Mesothelial cell of epicardium (in vitro differentiated cells): ENCODE measurements at places on chromosomes 12 and 14.

DNA sequence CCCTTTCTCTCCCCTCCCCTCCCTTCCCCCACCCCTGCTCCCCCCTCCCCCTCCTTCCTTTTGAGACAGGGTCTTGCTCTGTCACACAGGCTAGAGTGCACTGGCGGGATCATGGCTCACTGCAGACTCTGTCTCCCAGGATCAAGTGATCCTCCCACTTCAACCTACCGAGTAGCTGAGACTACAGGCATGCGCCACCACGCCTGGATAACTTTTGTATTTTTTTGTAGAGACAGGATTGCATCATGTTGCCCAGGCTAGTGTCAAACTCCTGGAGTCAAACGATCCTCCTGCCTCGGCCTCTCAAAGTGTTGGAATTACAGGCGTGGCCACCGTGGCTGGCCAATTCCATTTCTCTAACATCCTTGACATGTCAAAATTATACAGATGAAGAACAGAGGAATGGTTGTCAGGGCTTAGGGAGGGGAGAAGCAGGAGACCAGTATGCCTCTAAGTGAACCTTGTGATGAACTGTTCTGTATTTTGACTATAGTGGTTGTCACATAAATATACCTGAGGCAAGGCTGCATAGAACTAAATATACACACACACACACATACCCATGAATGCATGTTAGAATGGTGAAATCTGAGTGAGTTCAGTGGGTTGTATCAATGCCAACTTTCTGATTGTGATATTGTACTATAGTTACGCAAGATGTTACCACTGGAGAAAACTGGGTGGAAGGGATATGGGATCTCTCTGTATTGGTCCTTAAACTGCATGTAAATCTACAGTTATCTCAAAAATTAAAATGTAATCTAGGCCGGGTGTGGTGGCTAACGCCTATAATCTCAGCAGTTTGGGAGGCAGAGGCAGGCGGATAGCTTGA is 3.6 kb upstream of the CFAP73 start:
- DNase-seq: no peak

GRCh38 chr14:66288511-66288910 is 197.7 kb upstream of the CCDC196 start:
- DNase-seq: no peak

DNA sequence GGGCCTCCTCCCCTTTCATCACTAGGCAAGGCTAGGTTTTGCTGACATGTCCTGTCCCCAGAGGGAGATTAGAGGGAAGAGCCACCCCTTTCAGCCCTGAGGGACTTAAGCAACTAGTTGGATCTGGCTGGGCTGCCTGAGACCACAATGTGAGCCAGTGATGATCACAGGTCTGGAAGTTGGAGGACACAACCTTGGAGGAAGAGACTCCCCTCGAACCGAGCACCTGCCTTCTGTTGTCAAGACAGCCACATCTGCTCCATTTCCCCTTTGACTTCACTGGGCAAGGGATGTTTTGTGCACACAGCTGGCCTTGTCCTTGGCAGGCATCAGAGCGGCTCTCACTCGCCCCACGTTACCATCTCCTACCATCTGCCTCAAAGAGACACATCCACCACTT is 31.4 kb downstream of the MVK start:
- DNase-seq: no peak

- DNase-seq: no peak
Observed at GRCh38 chr12:6778217-6778573, 5.9 kb downstream of the LAG3 start.

GRCh38 chr14:85534458-85535293 is 4.7 kb downstream of the FLRT2 start:
- DNase-seq: no peak

- no peak for DNase-seq
Observed at GRCh38 chr14:92373336-92373735, 50.4 kb downstream of the SLC24A4 start.

DNA sequence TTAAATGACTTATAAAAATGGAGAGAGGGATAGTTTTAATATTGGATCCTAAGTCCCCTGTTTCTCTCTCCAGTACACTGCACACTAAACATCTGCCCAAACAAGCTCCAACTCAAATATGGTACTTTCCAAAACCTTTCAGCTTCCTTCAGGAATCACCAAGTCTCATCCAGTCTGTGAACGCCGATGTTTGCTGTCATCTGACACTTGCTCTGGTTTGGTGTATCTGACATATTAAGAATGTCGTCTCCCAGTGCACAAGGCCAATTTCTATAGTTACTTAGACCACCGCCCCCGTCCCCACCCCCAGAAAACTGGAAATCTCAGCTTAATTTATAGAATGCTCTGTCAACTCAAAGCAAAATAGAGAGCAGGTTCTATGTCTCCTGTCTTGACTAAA is 5.0 kb upstream of the MGP start:
- DNase-seq: no peak
